ENCODE measurements at places on chromosomes 1 and 21. TPM values are rescaled to one million over a fixed set of nuclear protein-coding genes. Genes with fewer than 3 reads are reported as not detected.

The OR2L8 gene
- total RNA-seq, result not detected

The REN gene
- not detected for total RNA-seq

The APH1A gene
- 125 TPM for total RNA-seq

The MFSD2A gene
- total RNA-seq, result 12.8 TPM

The HSF2BP gene
- total RNA-seq, result 3.5 TPM

The CFHR1 gene
- not detected for total RNA-seq

DNA sequence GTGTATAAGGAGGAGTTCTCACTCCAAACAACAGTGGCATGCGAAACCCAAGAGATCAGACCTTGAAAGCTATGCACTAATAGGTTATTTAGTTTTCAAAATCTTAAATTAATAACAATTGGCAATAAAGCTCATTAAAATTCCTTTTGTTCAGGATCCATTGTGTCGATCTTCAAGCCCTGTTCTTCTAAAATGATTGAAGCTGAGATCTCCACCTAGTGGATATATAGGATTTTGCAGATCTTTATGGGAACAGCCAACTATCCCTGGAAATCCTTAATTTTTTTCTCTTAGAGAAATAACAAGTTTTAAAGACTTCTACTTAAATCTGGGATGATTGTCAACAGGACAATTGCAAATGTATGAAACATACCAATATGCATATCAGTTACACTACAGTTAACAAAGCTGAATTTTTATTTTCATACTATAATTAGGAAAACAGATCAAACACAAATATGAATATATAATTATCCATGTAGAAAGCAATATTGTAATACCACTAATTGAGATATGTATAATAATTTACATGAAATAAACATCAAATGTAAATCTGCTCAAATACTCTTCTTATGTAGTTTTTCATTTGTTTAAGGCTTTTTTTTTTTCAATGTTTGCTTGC, 43.3 kb downstream of the LRRC53 start:
- DNase-seq, result no peak

DNA sequence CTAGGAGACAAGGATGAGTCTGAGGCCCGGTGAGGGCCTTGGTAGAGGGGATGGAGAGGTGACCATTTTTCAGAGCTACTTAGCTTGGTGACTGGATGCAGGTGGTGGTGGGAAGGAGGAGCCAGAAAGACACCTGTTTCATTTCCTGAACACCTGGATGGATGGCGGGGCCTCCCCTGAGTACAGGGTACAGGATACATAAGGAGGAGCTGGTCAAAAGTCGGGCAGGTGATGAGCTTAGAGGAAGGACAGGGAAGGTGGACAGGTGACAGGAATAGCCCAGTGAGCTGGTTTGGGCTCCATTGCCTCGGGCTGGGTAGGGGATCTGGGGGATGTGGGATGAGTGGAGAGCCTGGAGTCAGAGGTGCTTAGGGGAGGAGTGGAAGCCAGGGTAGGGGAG, 6.3 kb downstream of the FAAH start:
- no peak for DNase-seq

DNA sequence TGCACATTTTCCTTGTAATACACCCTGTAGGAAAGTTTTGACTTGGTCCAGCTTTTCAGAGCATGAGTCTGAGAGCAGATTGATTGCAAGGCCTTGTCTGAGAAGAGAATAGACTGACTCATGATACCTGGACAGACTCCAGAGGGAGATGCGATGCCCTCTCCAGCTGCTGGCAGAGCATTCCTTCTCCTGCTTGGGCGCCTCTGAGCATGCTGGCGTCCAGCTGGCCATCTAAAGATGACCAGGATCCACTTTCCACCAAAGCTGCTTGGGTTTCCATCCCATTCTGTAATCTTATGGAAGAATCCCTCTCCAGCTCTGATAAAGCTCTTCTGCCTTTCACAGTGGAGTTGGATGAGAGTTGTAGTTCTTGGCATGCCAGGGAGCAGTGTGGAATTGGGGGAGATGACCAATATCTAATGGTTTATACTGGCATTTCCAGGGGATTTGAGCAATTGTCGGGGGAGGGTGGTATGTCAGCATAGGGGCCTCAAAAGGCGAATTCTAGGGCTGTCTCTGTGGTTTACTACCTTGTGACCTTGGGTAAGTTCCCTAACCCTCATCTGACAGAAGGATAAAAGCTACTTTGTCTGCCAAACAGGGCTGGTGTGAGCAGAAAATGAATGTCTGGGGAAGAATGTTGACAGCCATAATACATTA, 19.5 kb downstream of the SZRD1 start:
- peak; percentile 64 for DNase-seq

GRCh38 chr1:21494196-21494595, 15.0 kb upstream of the ALPL start:
- DNase-seq, result no peak

- DNase-seq, result no peak
Measured at GRCh38 chr1:3308053-3308452, 146.4 kb upstream of the ARHGEF16 start.

DNA sequence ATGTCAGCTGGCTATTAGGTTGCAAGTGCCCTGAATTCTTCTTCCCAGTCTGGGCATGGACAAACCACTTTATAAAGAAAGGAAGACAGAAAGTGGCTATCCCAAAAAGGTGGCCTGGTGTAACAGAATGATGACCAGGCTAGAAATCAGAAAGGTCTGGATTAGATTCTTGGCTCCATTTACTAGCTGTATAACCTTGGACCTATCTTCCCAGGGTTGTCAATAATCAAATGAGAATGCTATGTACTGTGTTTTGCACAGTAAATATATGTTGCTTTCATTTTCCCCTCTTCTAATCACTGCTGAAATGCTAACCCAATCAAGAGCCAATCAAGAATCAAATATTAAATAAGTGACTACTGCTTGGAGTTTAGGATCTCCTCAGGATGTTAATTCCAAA, 20.4 kb downstream of the RNF19B start:
- no peak for DNase-seq

DNA sequence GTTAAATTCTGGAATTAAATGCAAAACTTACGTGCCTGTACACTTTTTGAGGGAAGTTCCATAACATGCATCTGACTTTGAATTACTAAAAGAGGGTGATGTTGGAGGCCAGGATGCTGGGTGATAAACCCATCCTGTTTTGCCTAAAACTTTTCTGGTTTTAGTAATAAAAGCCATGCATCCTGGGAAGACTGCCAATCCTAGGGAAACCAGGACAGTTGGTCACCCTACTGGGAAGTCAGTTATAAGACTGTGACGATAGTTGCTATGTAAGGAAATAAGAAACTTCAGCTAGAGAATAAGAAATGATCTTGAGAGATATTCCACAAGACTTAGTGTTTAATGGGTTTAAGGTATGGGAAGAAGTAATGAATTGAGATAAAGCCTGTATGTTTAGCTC, 336.6 kb upstream of the LYPLAL1 start:
- DNase-seq, result no peak

DNA sequence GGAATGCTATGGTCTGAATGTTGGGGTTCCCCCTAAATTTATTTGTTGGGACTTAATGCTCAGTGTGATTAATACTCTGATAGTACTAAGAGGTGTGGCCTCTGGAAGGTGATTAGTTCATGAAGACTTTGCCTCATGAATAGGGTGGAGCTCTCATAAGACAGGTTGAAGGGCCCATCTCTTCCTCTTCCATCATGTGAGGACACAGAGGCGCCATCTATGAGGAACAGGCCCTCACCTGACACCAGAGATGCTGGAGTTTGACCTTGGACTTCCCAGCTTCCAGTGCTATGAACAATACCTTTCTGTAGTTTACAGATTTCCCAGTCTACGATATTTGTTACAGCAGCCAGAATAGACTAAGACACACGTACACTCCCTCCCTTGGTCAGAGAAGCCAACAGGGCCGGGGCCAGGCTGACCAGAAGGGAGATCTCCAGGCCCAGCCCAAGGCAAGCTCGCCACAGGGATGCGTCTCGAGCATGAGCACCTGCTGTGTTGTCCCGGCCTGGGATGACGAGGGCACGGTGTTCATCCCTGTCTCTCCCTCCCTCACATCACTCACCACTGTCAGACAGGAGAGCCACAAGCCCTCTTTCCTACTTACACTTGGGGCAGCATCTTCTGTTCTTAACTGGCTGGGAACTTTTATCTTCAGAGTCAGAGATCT, 4.7 kb upstream of the ABCG1 start:
- DNase-seq, result no peak

DNA sequence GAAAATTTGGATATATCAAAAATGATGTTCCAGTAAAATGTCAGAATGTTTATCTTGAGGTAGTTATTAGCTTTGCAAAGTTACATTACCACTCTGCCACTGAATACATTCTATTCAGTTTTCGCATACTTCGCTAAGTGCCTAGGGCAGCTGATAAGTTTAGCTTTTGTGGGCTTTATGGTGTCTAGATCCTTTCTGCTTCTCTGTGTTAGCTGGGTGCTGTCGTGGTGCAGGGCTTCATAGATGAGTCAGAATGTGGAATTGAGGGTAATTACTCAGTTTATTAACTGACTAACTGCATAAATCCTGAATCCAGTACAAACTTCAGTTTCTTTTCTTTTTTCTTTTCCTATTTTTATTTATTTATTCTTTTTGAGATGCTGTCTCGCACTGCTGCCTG, 21.5 kb downstream of the NCAM2 start:
- DNase-seq, result no peak

- no peak for DNase-seq
Measured at GRCh38 chr1:216739793-216740192, 16.6 kb upstream of the ESRRG start.

DNA sequence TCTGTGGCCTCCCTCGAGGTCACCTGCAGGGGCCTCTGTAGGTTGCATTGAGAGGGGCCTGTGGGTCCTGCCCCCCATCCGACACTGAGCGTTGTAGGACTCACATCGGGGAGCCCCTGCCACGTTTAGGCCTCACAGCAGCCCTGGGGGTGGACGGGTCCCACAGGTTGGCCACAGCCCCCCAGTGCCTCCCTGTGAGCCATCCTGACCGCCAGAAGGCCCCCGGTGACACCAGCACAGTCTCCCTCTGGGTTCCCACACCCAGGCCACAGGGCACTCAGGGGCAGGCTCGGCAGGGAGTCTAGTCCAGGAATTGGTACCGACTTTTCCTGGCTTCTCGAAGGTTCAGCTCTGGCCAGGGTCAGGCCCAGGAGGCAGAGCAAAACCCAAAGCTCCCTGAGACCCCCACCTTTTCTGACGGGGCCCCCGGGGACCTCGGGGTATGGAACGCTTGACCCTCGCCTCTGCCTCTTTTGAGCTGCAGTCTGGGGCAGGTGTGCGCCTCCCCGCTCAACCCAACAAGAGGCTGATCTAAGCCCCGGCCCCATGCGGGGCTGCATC, 13.9 kb upstream of the POFUT2 start:
- no peak for DNase-seq

DNA sequence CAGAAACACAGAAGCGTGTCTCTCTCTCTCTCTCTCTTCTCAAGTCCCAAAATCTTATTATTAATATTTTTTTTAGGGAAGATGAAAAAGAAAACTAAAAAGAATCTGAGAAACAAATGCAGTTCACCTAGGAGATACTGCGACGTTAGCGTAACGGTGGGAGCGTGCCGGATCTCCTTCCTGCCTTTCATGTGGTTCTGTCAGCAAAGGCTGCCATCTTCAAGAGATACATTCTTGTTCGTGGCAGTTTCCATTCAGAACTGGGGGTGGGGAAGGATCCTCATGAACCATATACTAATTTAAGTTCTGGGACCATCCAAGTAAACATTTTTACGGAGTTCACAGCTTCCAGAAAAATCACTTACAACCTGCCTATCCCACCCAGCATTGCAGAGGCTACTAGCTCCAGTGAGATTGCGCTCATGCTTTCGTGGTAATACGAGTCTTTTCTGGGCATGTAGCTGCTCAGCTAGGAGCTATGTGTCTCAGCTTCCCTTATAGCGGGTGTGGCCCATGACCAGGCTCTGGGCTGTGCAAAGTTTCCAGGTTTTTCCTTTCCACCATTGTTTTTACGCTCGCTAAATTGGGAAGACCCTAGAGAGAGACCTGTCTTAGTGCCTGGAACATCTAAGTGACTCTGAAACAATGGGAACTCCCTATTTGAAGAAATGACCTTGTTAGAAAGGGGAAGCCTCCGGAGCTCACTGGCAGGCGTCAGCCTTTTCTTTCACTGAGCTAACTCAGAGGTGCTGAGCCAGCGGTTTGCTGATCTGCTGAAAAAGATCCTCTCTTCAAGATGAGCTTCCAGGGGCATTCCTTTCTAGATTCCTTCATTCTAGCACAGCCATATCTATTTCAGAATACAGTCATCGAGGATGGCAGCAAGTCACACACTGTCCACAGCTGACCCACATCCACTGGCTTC, 17.3 kb downstream of the SLAMF1 start:
- DNase-seq, result no peak

DNA sequence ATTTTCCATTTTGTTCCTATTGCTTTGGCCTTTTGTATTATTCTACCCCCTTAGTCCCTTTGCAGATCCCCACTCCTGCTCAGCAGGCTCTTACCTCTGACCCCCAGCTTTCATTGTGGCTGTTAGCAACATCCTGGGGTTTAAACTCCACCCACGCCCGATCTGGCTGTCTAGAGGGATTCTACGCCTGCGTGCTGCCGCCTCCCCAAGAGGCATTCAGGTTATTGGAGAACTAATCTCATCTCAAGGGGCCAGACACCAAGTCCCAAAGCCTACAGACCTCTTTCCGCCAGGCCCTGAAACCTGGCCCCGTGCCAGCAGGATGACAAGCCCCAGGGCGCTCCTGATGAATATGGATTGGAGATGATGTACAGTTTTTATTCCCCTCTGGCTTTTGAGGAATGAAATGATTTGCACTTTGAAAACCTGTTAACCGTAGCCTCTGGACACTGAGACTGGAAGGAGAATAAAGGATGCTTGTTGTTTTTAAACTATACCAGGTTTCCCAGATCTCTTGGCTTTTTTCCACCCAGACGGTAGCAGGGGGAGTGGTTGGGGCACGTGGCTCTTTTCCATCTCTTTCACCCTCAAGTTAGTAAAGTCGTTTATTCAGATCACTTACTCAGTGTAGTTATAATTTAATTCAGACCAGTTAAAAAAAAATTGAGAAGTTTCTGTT, 14.5 kb upstream of the IKBKE start:
- no peak for DNase-seq

Data from Daoy (cell line).